Effector memory CD4-positive, alpha-beta T cell (primary cell): ENCODE measurements at places on chromosomes 4 and X.

DNA sequence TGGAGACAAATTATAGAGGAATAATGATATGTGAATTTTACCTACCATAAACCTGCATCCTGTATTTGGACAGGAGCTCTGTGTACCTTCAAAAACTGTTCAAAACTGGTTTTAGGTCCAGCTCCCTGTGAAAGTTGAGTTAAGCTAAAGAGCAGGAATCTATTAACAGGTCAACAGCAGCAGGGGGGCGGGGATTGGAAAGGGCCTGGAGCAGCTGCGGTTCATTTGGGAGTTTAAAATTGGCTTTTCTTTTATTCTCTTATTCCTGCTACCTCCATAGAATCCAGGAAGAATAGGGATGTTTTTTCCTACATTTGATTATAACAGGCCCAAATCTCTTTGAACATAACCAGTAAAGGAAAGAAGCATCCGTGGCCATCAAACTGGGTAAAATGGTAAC is 23.8 kb downstream of the SHROOM3 start:
- H3K27ac ChIP-seq, result no peak overlapping the region
- H3K4me3 ChIP-seq, result no peak overlapping the region
- no peak for DNase-seq

GRCh38 chr4:6106156-6106555 is 87.9 kb upstream of the C4orf50 start:
- H3K36me3 ChIP-seq, result no peaks in the 10 kb centered on the region
- no peaks in the 10 kb centered on the region for H3K4me1 ChIP-seq
- no peaks in the 10 kb centered on the region for H3K27me3 ChIP-seq
- DNase-seq, result no peak
- H3K4me3 ChIP-seq, result no peak overlapping the region

GRCh38 chrX:105462186-105462585 is 241.7 kb upstream of the TEX13A start:
- no peaks in the 10 kb centered on the region for H3K4me1 ChIP-seq
- no peaks in the 10 kb centered on the region for H3K27me3 ChIP-seq
- H3K36me3 ChIP-seq, result no peaks in the 10 kb centered on the region
- H3K27ac ChIP-seq, result no peak overlapping the region
- H3K4me3 ChIP-seq, result no peak overlapping the region

DNA sequence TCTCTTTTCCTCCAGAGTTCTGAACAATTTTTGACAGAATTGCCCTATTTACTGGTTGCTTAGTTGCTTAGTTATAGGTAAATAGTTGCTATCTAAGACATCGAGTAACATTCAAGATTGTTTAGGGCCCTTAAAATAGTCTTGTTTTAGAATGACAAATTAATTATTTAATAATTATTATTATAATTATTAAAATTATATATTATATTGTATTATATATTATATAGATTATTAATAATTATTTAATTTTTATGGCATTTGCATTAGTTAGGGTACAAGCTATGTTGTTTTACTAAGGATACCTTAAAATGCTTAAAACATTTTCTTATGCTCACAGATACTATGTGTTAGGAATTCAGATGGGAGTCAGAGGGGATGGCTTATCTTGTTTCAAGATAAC is 59.2 kb downstream of the NPY1R start:
- H3K4me1 ChIP-seq, result no peaks in the 10 kb centered on the region
- no peaks in the 10 kb centered on the region for H3K36me3 ChIP-seq
- H3K27me3 ChIP-seq, result no peaks in the 10 kb centered on the region
- H3K4me3 ChIP-seq, result no peak overlapping the region
- DNase-seq, result no peak
- H3K27ac ChIP-seq, result no peak overlapping the region

DNA sequence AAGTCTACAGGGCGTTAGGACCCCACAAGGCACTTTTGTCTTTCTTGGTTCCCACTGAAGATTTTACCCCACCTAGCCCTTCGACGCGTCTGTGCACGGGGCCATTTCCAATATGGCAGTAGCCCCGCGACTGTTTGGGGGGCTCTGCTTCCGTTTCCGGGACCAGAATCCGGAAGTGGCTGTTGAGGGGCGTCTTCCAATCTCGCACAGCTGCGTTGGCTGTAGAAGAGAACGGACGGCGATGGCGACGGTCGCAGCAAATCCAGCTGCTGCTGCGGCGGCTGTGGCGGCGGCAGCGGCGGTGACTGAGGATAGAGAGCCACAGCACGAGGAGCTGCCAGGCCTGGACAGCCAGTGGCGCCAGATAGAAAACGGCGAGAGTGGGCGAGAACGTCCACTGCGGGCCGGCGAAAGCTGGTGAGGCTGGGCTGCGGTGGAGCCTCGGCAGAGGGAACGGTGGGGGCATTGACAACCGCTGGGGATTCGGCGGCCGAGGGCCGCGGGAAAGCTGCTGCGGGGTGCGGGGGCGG is at the start of gene USP11:
TSS of gene USP11 (plus strand) at position 207 of the 530 bp plus-strand sequence. CDS start at position 242, 35 bp downstream.
- peaks cover 8% of the 10 kb centered on the region for H3K36me3 ChIP-seq
- H3K4me3 ChIP-seq, result peak within 1 kb of the TSS; percentile 69
- DNase-seq, result no peak
- H3K4me1 ChIP-seq, result no peaks in the 10 kb centered on the region
- no peaks in the 10 kb centered on the region for H3K27me3 ChIP-seq

DNA sequence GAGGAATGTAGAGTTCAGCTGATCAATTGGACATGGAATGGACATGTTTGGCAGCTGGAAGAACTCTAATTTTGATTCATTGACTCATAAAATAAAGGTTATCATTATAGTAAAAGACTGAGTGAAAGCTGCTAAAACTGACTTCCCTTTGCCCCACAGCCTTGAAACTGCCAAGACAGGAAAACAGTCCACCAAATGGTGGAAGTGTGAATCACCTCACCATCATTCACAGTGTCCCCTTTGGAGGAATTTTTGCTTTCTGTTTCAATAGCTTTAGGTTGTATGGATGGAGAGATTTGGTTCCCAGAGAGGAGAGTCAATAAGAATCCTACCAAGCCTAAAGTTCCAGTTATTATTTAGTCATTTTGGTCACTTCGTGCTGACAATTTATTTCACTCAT is 20.8 kb upstream of the FREM3 start:
- H3K27me3 ChIP-seq, result no peaks in the 10 kb centered on the region
- no peak overlapping the region for H3K27ac ChIP-seq
- H3K36me3 ChIP-seq, result no peaks in the 10 kb centered on the region
- no peaks in the 10 kb centered on the region for H3K4me1 ChIP-seq
- DNase-seq, result no peak

DNA sequence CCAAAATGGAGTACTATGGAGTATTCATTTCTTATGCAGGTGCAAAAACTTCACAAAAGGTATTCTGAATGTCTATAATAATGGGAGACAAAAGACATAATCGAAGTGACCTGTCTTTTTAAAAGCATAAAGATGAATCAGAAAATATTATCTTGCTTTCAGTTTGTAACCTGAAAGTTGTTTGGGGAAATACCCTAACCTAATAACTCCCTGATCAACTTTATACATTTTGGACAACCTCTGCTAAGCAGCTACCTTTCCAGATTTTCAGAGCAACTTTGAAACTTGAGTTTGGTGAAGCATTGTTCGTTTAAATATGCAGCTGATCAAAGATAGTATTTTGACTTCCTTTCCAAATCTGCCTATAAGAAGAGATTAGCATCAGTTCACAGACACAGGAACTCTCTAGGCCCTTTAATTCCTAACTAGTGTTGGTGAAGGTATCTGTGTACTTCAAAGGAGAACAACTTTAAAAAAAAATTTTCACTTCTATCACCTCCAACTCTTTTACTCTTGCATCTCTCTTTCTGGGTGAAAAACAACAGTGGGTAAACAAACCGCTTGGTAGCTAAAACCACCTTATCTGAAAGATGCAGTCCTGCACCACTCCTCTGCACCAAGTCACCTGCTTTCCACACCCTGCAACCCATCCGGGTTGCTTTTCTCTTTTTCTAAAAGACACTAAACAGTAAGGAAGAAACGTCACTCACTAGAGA is 26.5 kb downstream of the CD40LG start:
- peak overlapping the region; percentile 75 for H3K27ac ChIP-seq
- H3K36me3 ChIP-seq, result no peaks in the 10 kb centered on the region
- H3K4me1 ChIP-seq, result peaks cover 44% of the 10 kb centered on the region
- DNase-seq, result no peak

DNA sequence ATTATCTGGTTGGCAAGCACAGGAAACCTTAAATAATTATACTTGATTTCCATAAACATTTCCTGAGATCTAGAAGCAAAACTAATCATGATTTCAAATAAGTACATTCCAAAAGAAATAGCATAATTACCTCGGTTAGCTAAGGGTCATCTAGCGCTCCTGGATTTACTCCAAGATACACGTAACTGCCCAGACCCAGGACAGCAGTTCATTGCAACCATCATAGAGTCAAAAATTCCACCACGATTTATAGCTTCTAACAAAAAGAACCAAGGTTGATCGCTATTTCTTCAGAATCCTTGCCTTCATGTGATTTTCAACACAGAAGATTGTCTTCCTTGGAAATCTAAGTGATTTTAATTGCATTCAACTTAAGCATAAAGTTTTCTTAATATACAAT is 1235.5 kb upstream of the TENM3 start:
- no peak for DNase-seq
- H3K27me3 ChIP-seq, result no peaks in the 10 kb centered on the region
- no peak overlapping the region for H3K4me3 ChIP-seq
- no peak overlapping the region for H3K27ac ChIP-seq
- no peaks in the 10 kb centered on the region for H3K36me3 ChIP-seq
- H3K4me1 ChIP-seq, result no peaks in the 10 kb centered on the region

- no peak overlapping the region for H3K4me3 ChIP-seq
- H3K4me1 ChIP-seq, result no peaks in the 10 kb centered on the region
- no peaks in the 10 kb centered on the region for H3K36me3 ChIP-seq
These were observed 4.8 kb downstream of the ADAMTS3 start for GRCh38 chr4:72564184-72564583.

GRCh38 chr4:83657336-83657735 is 121.4 kb downstream of the GPAT3 start:
- no peaks in the 10 kb centered on the region for H3K4me1 ChIP-seq
- no peaks in the 10 kb centered on the region for H3K36me3 ChIP-seq
- no peaks in the 10 kb centered on the region for H3K27me3 ChIP-seq
- DNase-seq, result no peak
- H3K27ac ChIP-seq, result no peak overlapping the region

- no peak overlapping the region for H3K27ac ChIP-seq
- DNase-seq, result no peak
- H3K4me1 ChIP-seq, result no peaks in the 10 kb centered on the region
- no peaks in the 10 kb centered on the region for H3K36me3 ChIP-seq
These were observed 17.8 kb upstream of the KLHL34 start for GRCh38 chrX:21675931-21676330.

DNA sequence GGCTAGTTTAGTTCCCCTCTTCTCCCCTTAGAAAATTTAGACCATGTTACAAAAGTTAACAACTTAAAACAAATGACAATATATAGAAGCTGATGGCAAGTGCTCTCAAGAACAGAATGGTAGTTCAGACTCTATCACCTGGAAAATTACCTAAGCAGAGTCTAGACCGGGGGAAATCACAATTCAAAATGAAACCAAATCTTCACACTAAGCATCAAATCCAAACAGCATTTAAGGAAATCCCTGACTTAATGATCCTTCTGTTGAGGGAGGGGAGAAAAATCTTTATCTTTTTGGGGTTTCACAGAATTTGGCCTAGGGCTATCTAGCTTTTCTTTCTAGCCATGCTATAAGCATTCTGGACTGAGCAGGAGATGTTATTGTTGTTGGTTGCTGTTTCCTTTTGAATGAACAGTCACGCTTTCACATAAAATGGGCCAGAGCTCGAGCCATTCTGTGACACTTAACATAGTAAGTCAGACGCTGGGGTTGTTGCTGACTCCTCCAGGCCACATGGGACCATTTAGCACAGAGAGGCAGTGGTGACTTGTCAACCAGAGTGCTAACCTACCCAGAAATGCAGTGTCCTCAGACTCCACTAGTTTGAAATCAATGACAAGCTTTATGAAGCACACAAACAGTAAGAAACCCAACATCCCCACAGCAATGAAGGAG is 16.0 kb upstream of the LSM6 start:
- H3K4me1 ChIP-seq, result no peaks in the 10 kb centered on the region
- H3K4me3 ChIP-seq, result no peak overlapping the region
- H3K27ac ChIP-seq, result no peak overlapping the region
- no peak for DNase-seq
- H3K36me3 ChIP-seq, result no peaks in the 10 kb centered on the region
- H3K27me3 ChIP-seq, result no peaks in the 10 kb centered on the region

GRCh38 chrX:136963973-136964372 is 69.8 kb downstream of the GPR101 start:
- H3K4me3 ChIP-seq, result no peak overlapping the region
- H3K27ac ChIP-seq, result no peak overlapping the region
- no peaks in the 10 kb centered on the region for H3K27me3 ChIP-seq
- no peak for DNase-seq

DNA sequence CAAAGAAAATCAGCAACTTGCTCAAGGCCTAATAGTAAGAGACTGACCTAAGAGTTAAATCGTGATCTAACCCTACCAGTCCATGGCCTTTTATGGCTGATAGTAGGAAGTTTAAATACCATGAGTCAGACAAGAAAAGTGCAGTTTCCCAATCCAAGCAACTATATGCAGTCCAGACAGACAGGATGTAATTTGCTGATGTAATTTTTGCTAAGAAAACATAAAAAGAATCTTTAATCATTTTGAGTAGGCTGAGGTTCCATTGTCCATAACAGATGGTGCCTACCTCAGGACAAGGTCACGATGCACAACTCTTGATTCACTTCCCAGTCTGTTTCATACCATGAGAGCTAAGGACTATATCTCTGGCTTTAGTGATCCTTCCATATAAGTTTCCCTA is 317.5 kb upstream of the GRIA3 start:
- no peaks in the 10 kb centered on the region for H3K27me3 ChIP-seq

GRCh38 chr4:89222170-89222569 is 85.4 kb downstream of the GPRIN3 start:
- H3K36me3 ChIP-seq, result no peaks in the 10 kb centered on the region
- H3K4me3 ChIP-seq, result no peak overlapping the region
- no peak overlapping the region for H3K27ac ChIP-seq
- H3K27me3 ChIP-seq, result peaks cover 2% of the 10 kb centered on the region
- no peaks in the 10 kb centered on the region for H3K4me1 ChIP-seq

- no peaks in the 10 kb centered on the region for H3K36me3 ChIP-seq
- no peaks in the 10 kb centered on the region for H3K27me3 ChIP-seq
- no peak overlapping the region for H3K27ac ChIP-seq
- no peaks in the 10 kb centered on the region for H3K4me1 ChIP-seq
These were observed 90.2 kb upstream of the UNC5C start for GRCh38 chr4:95638920-95639501.

- no peak for DNase-seq
- no peak overlapping the region for H3K27ac ChIP-seq
- H3K4me1 ChIP-seq, result peaks cover 22% of the 10 kb centered on the region
- peaks cover 92% of the 10 kb centered on the region for H3K27me3 ChIP-seq
- H3K36me3 ChIP-seq, result no peaks in the 10 kb centered on the region
These were observed 4.7 kb downstream of the HAND2 start for GRCh38 chr4:173525118-173526011.

DNA sequence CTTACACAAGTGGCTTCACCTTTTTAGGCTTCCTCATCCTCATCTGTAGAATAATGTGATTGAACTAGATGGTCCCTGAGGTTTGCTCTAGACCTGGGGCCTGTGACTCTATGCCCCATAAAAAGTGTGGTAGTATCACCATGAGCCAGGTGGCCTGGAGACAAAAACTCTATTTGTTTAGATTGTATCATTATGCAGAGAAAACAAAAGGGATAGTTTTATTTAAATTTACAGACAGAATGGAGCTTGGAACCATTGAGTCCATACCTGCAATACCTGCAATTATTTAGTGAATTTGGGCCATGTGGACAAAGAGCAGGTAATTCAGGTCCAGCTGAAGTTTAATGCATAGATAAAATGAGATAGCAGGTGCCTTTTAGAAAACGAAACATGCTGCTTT is 139.5 kb upstream of the RPL34 start:
- H3K27me3 ChIP-seq, result no peaks in the 10 kb centered on the region
- no peaks in the 10 kb centered on the region for H3K36me3 ChIP-seq
- no peak overlapping the region for H3K27ac ChIP-seq
- DNase-seq, result no peak
- no peak overlapping the region for H3K4me3 ChIP-seq
